ENCODE measurements at places on chromosomes 11 and 22.

- no peak for DNase-seq
These were observed 3900.0 kb upstream of the OR11H1 start for GRCh38 chr22:11627798-11628650.

- no peak for DNase-seq
These were observed 20.9 kb upstream of the ARHGAP8 start for GRCh38 chr22:44731357-44731970.

- DNase-seq: no peak
These were observed 77.7 kb downstream of the FEZ1 start for GRCh38 chr11:125418396-125418795.

DNA sequence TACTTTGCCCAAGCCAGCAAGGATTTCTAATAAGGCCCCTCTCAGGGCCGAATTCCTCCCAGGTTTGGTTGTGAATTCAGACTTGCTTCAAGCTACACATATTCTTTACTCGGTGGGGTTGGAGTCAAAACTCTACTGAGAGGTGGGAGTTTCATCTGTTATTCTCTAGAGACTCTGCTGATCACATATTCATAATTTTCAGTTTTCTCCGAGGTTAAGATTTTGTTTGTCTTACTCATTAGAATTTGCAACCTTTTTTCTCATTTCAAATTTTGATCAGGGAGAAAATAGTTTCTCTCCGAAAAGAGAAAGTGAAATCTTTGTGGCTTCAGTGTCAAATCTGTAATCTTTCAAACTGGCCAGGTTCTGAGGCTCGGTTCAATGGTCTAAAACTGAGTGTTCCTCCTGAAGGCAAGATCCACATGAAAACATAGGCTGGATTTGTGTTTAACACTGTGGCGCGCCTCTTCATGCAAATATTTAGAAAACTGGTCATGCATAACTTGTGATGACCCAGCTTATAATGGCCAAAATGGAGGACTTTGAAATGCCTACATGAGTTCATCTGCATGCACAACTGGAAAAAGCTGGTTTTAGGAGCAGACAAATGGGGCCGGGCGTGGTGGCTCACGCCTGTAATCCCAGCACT lies 21.5 kb upstream of the GSTP1 start:
- no peak for DNase-seq

GRCh38 chr11:61917334-61918109 lies at the start of gene RAB3IL1:
Gene RAB3IL1, minus strand, starts transcription at chr11:61917566. Its CDS starts 199 bp downstream, at chr11:61917367.
- peak; percentile 41 for DNase-seq

DNA sequence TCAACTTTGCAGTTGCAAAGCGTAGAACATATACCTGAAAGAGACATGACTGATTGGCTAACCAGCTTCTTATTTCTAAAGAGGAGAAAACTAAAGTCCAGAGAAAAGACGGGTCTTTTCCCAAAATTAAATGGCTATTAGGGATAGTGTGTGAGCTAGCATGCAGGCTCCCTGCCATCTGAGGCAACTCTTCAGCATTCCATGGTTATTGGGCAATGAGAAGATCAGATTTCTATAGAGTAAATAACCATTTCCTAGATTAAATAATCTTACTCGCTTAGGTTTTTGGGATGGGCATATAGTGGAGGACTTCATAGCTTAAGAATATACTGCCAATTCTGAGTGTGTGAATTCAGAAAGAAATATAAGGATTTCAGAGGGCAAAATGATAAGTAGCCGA lies 95.0 kb downstream of the PDHX start:
- DNase-seq: no peak

DNA sequence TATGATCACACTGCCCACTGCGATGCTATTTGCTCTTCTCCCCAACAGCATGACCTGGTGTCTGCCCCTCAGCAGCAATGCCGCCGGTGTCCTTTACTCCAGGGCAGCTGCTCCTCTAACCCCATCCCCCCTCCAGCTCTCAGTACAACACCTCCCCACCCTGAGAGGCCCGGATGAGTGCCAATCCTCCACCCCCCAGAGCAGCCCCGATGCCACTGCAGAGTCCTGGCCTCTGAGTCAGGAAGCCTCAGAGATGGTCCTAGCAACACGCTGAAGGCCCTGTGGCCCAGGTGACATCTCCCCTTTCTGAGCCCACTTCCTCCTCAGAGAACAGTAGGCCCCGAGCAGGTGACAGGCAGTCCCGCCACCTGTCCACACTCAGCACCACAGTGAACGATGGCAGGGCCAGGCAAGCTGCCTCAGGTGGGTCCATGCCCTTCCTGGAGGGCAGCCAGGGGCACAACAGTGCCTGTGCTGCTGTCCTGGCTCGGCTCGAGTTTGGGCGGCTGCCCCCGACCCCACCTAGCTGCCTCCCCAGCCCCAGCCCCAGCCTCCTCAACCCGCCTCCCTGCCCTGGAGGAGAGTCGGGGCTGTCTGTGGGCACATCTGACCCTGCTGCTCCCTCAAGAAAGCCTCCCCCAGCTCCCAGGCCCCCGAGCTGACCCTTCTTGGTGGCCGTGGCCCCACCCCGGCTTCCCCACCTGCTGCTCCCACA lies 3.9 kb upstream of the NDUFS8 start:
- no peak for DNase-seq

GRCh38 chr11:69160296-69161116 lies 4.8 kb downstream of the SMIM38 start:
- no peak for DNase-seq

- DNase-seq: no peak
These were observed 304.1 kb upstream of the PITPNB start for GRCh38 chr22:28222976-28223745.

DNA sequence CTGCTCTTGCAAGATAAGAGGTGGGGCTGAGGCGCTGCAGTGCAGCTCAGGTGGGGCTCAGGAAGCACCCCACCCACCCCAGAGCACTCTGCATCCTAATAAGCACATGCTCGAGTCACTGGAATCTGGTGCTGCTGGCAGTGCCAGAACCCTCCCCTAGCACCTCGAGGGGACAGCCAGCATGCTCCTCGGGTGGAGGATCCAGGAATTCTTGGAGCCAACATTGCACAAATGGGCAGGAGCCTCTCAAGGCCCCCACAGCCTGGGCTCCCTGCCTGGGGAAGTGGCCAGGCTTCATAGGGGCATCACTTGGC lies 27.5 kb upstream of the CABP7 start:
- DNase-seq: no peak

DNA sequence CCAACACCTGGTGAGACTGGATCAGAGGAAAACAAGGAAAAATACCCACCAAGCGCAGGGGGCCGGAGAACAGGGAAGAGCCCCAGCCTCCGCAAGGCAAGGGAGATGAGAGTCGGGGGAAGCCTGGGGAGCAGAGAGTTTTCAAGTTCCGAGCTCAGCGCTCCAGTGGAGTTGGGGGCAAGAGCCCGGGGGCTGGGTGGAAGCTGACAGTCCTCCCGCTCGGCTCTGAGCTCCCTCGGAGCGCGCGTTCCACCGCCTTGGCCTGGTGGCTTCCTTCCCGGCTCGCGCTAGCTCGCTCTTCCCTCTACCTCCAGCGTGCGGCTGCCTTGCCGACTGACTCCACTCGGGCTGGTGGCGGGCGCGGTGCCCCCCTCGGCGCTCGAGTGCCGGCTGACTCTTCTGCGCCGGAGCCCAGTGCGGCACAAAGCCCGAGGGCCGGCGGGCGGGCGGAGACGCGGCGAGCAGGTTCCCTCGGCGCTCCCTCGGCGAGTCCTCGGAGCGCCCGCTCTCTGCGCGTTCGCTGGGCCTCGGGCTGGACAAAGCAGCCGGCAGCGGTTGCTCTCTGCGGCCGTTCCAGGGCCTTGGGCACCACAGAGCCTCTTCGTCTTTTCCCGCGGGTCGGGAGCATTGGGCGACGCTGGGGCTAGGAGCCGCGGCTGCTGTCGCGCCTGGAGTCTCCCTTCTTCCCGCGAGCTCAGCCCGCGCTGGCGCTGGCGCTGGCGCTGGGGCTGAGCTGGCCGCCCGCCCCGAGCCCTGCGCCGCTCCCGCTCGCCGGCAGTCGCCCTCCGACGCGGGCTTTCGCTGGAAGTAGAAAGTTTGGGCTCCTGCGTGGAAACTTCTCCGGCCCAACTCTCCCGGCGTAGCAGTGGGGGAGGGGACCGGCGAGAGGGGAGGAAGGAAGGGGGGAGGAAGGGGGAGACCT lies 1.0 kb downstream of the PAX6 start:
- DNase-seq: peak; percentile 22

- peak; percentile 88 for DNase-seq
These were observed 34.6 kb downstream of the CYTH4 start for GRCh38 chr22:37316875-37317371.

- no peak for DNase-seq
These were observed 2310.2 kb downstream of the LRRC4C start for GRCh38 chr11:39149214-39149613.

DNA sequence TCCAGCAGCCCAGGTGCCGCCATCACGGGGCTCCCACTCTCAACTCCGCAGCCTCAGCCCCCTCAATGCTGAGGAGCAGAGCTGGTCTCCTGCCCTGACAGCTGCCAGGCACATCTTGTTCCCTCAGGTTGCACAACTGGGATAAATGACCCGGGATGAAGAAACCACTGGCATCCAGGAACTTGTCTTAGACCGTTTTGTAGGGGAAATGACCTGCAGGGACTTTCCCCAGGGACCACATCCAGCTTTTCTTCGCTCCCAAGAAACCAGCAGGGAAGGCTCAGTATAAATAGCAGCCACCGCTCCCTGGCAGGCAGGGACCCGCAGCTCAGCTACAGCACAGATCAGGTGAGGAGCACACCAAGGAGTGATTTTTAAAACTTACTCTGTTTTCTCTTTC lies at the start of gene SAA1:
Gene SAA1, plus strand, starts transcription at position 316 of the 400 bp plus-strand sequence. CDS start 624 bp downstream, outside the sequence.
- DNase-seq: no peak

DNA sequence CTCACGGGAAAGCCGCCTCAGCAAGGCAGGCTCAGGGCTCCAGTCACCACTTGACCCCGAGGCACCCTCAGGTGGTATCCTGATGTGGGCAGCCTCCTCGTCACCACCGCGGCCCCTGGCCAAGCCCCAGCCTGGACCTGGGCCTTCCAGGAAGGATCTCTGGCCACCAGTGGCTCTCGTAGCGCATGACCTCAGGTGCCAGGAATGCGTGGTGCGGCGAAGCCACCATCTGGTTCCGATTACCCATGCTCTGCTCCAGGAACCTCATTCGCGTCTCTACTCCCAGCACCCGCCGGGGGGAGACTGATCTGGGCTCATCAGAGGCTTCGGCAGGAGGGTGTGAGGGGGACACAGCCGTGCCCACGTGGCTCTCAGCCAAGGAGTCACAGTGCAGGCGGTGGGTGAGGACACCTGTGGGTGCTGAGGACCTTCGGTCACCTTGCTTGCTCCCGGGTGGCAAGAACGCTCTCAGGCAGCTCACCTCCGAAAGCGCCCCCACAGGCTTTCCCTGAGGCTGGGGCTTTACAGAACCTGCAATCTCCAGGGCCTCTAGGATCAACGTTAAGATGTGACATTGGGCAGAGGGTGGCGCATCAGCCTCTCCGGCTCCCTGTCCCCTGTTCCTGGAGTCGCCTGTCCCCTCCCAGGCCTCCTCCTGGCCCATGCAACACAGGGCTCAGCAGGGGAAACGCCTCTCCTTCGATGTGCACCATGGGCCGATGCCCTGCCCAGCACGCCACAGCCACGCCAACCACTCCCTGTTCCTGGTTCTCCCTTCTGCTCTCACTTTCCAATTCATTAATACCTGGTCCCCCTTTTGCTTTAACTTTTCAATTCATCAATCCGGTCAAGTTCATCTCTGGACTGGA lies 39.0 kb downstream of the TBX1 start:
- no peak for DNase-seq

DNA sequence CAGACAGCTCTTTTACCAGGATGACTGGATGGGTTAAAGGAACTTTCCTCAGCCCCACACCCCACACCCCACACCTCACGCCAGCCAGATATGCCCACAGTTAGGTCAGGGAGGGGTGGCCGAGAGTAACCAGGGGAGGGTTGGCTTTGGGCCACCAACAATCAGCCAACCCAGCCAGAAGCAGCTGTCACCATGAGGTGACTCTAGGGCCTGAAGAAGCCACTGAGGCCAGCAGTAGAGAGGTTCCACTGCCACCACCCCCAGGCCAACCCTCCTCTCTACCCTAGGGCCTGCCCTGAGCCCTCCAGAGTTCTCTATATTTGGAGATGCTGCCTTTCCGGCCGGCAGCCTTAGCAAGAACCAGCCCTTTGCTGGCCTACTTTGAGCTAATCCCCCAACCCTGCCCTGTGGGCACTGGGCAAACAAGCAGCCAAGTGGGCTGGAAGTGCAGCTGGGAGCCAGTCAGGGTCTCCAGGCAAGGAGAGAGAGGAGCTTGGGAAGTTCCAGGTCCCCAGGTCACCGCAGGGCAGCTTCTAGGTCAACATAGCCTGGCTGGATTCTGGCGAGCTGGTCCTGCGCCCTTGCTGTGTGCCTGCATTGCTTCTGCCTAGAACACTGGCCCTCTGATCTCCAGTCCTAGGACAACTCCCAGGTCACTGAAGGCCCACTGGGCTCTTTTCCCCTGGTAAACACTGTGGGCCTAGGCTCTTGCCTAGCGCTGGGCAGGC lies 12.0 kb upstream of the SYT8 start:
- DNase-seq: no peak

- no peak for DNase-seq
These were observed 10.0 kb upstream of the SLC25A17 start for GRCh38 chr22:40829131-40829530.

- DNase-seq: no peak
These were observed 36.9 kb downstream of the BDNF start for GRCh38 chr11:27663326-27663725.

- no peak for DNase-seq
These were observed 620.3 kb downstream of the NELL1 start for GRCh38 chr11:21289686-21290085.

- no peak for DNase-seq
These were observed 443.9 kb downstream of the INSC start for GRCh38 chr11:15558513-15559181.

- DNase-seq: no peak
These were observed 45.7 kb downstream of the GNB1L start for GRCh38 chr22:19808873-19809478.

- no peak for DNase-seq
These were observed 15.0 kb downstream of the RHOD start for GRCh38 chr11:67071420-67072284.

- no peak for DNase-seq
These were observed 22.7 kb upstream of the ACER3 start for GRCh38 chr11:76837696-76838677.

- DNase-seq: no peak
These were observed 5.6 kb upstream of the SMCO4 start for GRCh38 chr11:93548679-93549319.

GRCh38 chr22:45205276-45205925 lies 35.3 kb downstream of the KIAA0930 start:
- no peak for DNase-seq

DNA sequence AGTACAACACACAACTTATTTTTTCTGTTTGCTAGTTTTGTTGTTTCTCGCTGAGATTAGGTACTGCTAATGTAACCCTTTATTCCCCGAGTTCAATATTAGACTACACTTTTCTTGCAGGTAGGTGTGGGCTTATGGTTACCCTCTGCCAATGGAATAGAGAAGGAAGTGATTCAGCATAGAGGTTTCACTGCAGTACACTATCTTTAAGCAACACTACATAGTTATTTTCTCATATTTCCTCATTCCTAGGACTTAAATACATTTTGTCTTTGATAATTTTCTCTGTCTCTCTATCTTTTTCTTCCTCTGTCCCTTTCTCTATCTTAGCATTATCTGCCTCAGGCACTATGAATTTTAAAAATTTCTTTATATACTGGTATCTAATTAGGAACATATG lies 791.0 kb downstream of the FAM181B start:
- no peak for DNase-seq

All from RWPE1 (cell line).